Activated naive CD8-positive, alpha-beta T cell treated with anti-CD3 and anti-CD28 coated beads, Interleukin-2, amount 50 U/mL, for 24 hours (primary cell): ENCODE measurements at places on chromosomes 3 and 15.

DNA sequence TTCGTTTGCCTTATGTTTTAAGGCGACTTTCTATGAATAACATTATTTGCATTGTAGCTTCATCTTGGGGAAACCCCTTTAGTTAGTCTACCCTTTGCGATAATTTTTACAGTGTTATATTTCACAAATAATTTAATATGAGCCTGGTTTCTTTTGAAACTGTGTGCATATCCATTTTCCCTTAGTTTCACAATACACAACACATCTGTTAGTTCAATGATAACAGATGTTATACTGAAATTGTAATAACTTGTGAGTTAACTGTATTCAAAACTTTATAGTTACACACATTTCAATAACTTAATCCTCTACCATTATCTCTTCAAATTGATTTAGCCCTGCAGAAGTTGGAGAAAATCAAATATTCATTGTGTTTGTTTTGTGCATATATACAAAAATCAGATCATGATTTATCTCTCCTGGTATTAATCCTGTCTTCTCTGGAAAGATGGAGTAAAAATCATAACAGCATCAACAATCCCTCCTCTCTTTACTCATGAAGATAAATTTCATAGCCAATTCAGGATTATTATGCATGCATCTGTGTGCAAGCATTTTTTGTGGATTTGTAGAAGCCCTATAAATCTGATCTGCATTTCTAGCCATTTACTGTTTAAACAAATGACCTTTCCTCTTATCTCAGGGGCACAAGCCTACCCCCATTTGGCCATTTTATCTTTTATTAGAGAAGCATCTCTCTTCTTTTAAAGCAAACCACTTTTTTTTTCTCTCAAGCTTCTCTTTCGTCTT, 304.0 kb downstream of the VPS13C start:
- no peaks in the 10 kb centered on the region for H3K36me3 ChIP-seq
- H3K4me1 ChIP-seq: no peaks in the 10 kb centered on the region
- peaks cover 14% of the 10 kb centered on the region for H3K27me3 ChIP-seq
- DNase-seq: no peak

GRCh38 chr15:91227766-91228165, 127.7 kb downstream of the SV2B start:
- H3K36me3 ChIP-seq: no peaks in the 10 kb centered on the region
- DNase-seq: no peak
- no peaks in the 10 kb centered on the region for H3K4me1 ChIP-seq
- no peak overlapping the region for H3K27ac ChIP-seq

- H3K4me1 ChIP-seq: peaks cover 40% of the 10 kb centered on the region
- H3K27ac ChIP-seq: peak overlapping the region; percentile 91
- no peaks in the 10 kb centered on the region for H3K27me3 ChIP-seq
- peak overlapping the region; percentile 95 for H3K4me3 ChIP-seq
Observed at GRCh38 chr3:50358355-50358910, 888 bp downstream of the TMEM115 start.

DNA sequence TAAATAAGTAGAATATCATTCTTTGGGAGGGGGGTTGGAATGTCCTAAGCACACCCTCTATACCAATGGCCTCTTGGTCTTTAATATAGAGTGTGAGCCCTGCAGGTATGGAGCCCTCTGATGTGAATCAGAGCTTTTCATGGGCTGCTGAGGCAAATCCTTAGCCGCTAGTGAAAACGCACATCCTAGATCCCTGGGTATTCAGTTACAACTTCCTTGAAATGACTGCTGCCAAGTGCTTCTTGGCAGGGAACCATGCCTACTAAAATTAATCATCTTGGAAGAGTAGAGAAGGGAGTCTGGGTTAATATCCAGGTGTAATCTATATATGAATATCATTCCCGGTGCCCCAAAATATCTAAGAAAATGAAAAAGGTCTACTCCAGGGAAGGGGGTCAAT, 109.1 kb downstream of the POLQ start:
- peaks cover 18% of the 10 kb centered on the region for H3K4me1 ChIP-seq
- peaks cover 47% of the 10 kb centered on the region for H3K36me3 ChIP-seq
- DNase-seq: no peak
- H3K4me3 ChIP-seq: no peak overlapping the region
- H3K27me3 ChIP-seq: no peaks in the 10 kb centered on the region

GRCh38 chr15:71777216-71777943, 33.0 kb upstream of the NR2E3 start:
- no peak overlapping the region for H3K27ac ChIP-seq
- peaks cover 12% of the 10 kb centered on the region for H3K27me3 ChIP-seq
- H3K36me3 ChIP-seq: no peaks in the 10 kb centered on the region
- H3K4me1 ChIP-seq: peaks cover 4% of the 10 kb centered on the region
- no peak overlapping the region for H3K4me3 ChIP-seq

DNA sequence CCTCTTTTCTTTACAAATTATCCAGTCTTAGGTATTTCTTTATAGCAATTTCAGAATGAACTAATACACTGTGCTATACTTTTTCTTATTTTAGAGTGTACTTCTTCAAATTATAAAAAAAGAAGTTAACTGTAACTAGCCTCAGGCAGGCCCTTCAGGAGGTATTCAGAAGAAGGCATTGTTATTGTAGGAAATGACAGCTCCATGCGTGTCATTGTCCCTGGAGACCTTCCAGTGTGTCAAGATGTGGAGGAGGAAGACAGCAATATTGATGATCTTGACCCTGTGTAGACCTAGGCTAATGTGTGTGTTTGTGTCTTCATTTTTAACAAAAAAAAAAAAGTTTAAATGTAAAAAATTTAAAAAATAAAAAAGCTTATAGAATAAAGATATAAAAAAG, 55.5 kb downstream of the IL12A start:
- H3K27me3 ChIP-seq: peaks cover 20% of the 10 kb centered on the region
- H3K27ac ChIP-seq: no peak overlapping the region
- H3K36me3 ChIP-seq: no peaks in the 10 kb centered on the region
- H3K4me3 ChIP-seq: no peak overlapping the region

DNA sequence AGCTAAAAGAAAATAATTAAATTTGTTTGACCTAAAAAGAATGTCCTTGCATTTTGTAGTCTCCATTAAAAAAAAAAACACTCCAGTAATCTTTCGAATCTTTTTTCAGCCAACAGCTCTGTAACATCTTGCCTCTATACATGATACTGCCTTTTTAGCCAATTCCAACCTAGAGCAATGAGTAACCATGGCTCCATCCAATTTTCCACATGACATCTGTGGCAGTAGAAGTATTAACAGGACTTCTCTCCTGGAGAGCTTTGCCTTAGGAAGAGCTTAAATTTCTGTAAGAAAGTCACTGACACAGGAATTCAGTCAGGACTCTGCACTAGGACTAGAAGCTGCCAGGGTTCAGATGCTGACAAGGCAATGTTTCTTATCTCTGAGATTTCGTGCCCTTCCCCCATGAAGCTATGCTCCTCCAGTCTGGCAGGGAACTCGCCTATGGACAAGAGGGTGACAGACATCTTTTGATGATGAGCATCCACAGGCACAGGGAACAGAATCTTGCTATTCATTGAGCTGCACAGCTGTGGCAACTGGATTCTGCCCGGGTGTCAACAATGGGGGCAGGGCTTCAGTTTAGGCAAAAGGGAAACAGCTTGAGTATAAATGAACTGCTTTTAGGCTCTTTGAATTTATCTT, 81.8 kb downstream of the ALCAM start:
- H3K4me1 ChIP-seq: no peaks in the 10 kb centered on the region
- H3K27me3 ChIP-seq: no peaks in the 10 kb centered on the region
- DNase-seq: no peak
- H3K36me3 ChIP-seq: no peaks in the 10 kb centered on the region

GRCh38 chr3:193702967-193703366, 110.0 kb downstream of the OPA1 start:
- no peak for DNase-seq
- no peaks in the 10 kb centered on the region for H3K27me3 ChIP-seq
- H3K36me3 ChIP-seq: peaks cover 19% of the 10 kb centered on the region
- no peak overlapping the region for H3K4me3 ChIP-seq

DNA sequence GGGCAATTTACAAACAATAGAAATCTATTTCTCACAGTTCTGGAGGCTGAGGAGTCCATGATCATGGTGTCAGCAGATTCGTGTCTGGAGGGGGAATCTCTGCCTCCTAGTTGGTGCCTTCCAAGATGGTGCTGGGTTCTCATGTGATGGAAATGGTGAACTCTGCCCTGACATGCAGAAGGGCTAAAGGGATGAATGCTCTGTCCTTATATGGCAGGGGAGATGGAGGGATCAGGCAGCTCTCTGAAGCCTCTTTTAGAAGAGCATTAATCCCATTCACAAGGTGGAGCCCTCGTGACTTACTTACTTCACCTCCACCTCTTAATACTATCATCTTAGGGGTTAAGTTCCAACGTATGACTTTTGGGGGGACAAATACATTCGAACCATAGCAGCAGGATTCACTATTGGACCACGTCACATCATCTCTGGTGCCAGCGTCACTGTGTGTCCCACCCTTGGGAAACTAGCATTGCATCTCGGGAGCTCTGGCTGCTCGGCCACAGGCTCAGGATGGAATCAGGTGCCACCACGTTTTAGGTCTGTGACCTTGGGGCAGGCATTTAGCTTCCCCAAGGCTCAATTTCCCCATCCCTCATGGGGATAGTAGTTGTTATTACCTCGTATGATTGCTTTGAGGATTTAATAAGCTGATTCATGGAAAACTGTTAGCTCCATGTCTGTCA, 53.0 kb downstream of the SV2B start:
- no peak overlapping the region for H3K27ac ChIP-seq
- DNase-seq: no peak
- H3K27me3 ChIP-seq: peaks cover 39% of the 10 kb centered on the region
- H3K36me3 ChIP-seq: no peaks in the 10 kb centered on the region

DNA sequence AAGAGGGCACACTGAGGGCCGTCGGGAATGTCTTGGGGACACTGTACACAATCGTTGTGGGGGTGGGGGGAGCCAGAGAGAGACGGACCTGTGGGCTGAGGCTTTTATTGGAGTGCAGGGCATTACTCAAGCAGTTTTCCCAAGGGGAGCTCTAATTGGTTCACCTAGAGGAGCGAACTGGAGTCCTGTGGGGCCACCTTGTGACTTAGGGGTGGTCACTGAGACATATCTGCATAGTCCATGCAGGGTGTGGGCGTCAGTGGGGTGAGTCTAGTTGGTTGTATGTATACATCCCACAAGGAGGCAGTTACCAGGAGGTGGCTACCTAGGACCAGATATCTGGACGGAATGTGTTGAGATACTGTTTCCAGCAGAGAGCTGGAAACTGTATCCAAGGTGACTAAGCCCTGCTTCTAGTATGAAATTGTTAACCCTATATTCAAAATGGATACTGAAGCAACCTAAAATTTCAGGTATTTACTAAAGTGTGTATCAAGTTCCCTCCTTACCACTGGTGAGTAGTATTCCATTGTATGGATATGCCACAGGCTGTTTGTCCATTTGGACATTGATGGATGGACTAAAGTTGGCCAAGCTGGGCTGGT, 2.6 kb upstream of the PIGZ start:
- no peak for DNase-seq
- no peaks in the 10 kb centered on the region for H3K36me3 ChIP-seq
- no peak overlapping the region for H3K4me3 ChIP-seq
- H3K4me1 ChIP-seq: peaks cover 11% of the 10 kb centered on the region

GRCh38 chr3:195238081-195238571, 32.8 kb downstream of the XXYLT1 start:
- H3K4me1 ChIP-seq: no peaks in the 10 kb centered on the region
- DNase-seq: no peak
- no peaks in the 10 kb centered on the region for H3K27me3 ChIP-seq
- H3K4me3 ChIP-seq: no peak overlapping the region
- no peak overlapping the region for H3K27ac ChIP-seq

- peak overlapping the region; percentile 92 for H3K4me3 ChIP-seq
- no peak for DNase-seq
- H3K27me3 ChIP-seq: no peaks in the 10 kb centered on the region
- peak overlapping the region; percentile 76 for H3K27ac ChIP-seq
Observed at GRCh38 chr3:71579935-71580406, 3.6 kb downstream of the FOXP1 start.
